Activated CD4-positive, alpha-beta T cell treated with anti-CD3 and anti-CD28 coated beads, Interleukin-2, amount 10 ng/mL, durations not matched to agents 7 days and 5 days (primary cell): ENCODE measurements at places on chromosomes 12 and 14. TPM values are rescaled to one million over a fixed set of nuclear protein-coding genes. Genes with fewer than 3 reads are reported as not detected.

- no peak for DNase-seq
These were observed 64.1 kb upstream of the HIF1A start for GRCh38 chr14:61631045-61631687.

- DNase-seq = peak; percentile 59
These were observed 58.8 kb downstream of the PPP2R5C start for GRCh38 chr14:101820283-101820798.

DNA sequence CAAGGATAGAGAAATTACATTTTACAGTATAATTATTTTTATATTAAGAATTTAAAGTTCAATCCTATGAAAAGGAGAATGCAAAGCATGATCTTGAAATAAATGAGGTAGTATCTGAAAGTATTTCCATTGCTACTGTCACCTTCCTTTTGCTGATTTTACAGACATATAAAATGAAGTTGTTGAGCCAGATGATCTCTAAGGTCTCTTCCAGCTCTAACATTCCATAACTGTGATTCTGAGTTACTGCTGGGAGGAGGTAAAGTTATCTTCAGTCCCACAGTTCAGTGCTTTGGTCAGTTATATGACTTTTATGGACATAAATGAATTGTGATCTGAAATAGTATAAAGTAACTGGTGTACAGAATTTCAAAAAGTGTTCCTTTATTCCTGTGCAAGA, 52.8 kb downstream of the SLC38A6 start:
- no peak for DNase-seq

GRCh38 chr12:117662220-117662619, 300.8 kb upstream of the NOS1 start:
- DNase-seq = no peak

The ASCL1 gene
- not detected for total RNA-seq

DNA sequence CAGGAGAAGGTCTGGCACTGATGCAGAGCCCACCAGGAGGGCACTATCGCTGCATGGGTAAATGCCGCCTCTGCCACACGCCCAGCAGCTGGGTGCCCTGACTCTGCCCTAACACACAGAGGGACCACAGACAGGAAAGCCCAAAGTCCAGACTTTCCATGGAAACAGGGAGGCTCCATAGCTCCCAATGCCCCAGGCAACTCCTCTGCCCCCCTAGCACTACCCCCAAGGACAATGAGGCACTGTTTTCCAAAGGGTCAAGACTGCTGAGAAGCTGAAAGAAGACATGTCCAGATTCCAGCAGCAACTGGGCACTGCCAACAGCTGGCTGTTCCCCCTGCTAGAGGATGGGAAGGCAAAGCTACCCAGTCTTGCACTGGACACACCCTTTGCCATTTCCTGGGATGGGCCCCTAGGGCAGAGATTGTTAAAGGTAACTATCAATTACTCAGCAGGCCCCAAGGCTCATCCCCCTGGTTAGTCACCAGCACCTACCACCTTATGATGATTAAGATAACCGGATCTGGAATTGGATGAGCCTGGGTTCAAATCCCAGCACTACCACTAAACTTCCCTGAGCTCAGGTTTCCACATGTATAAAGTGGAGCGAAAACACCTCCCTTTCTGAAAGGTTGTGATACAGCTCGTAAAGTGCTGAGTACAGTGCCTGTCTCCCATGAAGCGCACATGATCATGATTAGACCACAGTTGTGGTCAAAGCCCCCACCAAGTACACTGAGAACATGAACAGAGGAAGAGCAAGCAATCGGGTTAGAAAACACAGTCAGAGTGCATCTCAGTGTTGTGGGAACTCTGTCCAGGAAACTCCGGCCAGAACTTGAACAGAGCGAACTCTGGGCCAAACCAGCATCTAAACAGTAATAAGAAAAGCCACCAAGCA, 3.3 kb downstream of the PXN start:
- DNase-seq = peak; percentile 39

The KLRF1 gene
- 0.20 TPM for total RNA-seq

DNA sequence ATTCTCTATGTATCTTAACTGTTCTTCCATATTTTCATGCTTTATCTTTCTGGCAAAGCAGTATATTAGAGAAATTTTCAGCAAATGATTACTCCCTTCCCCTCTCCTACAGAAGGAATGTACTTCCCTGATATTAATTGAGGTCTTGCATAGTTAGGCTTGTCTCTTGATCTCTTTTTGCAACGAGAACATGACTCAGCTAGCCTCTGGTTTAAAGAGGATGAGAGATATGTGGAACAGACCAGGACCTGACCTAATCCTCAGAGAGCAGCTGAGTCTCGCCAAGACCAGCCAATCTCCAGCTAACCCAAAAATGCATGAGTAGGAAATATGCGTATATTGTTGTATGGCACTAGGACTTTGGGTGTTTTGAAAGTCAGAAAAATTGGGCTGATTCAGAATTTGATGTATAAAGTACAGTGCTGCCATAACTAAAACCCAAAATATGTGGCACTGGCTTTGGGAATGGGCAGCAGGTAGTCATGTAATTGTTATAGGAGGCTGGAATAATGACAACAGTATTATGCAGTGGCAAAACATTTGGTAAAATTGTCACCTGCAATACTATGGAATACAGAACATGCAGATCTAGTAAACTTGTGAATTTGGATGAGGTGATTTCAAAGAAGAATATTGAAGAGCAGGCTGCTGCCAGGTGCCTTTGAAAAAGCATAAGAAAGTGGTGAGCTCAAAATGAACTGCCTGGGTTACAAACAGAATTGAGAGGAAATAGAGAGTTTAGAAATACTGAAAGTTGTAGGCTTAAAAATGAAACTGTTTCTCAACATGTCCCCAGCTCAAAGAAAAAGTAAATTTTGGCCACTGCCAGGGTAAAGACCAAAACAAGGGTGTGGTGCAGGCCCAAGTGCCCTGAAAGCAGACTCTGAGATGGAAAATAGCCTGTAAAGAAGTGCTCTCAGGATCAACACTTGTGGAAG, 9.3 kb upstream of the USP15 start:
- DNase-seq = peak; percentile 37

DNA sequence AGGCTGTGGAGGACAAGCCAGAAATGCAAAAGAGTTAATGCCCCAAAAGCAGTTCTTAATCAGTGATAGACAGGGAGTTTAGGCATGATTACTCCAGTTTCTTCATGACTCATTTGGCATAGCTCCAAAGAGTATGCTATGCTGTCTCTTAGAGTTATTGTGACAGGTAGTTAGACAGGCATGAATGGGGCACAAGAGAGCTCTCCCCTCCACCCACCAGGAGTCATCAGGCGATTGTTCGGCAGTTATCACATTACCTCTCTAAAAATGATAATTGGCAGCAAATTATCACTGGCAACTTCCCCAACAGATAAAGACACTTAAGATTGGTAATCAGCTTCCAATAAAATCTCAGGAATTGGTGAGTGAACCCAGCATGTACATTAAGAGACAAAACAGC, 320.1 kb downstream of the DAD1 start:
- no peak for DNase-seq

The MANSC4 gene
- not detected for total RNA-seq

GRCh38 chr12:81174664-81175063, 96.8 kb downstream of the ACSS3 start:
- DNase-seq = no peak

- DNase-seq = no peak
These were observed 30.5 kb upstream of the AP4S1 start for GRCh38 chr14:30994681-30995620.

- DNase-seq = no peak
These were observed 1252.6 kb downstream of the TMEM121 start for GRCh38 chr14:106778986-106779385.

DNA sequence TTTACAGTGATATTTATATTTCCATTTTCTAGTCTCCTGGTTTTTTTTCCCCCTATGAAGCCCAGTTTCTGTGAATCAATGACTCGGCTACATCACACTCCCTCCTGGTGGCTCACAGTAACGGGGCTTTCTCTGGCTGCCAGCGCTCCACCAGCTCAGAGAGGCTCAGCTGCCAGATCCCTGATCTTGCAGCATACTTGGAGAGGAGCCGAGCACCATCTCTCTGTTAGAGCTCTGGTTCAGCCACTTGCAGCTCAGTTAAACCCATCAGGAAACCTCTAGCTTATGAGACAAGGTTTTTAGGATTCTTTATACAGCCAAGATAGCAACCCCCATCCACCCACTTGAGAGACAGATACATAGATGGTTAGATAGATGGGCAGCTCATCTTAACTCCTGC, 74.6 kb downstream of the CIT start:
- no peak for DNase-seq

The CIROP gene
- not detected for total RNA-seq

DNA sequence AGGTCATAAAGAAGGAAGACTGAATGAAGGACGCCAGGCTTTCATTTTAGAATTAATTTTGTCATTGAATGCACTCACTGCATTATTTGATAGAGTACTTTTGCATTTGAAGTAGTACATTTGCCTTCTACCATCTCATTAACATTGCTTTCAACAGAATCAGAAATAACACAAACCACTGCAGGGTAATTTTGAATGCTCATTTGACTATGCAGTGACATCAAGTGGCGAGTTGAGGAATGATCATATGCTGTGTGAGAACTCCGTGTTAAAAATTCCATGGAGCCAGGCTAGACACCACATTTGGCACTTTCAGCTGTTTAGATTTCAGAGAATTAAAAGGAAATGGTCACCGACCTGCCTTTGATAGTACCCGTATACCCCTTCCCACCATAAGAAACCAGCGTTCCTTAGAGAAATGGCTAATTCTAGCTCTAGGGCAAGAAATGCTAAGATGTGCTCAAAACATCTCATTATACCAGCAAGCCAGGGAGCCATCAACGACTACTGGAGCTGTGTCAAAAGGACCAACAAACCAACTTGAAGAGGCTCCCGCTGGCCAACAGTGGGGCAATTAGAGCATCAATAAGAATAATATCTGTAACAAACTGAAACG, 16.5 kb downstream of the HEBP1 start:
- DNase-seq = peak; percentile 27

GRCh38 chr12:46686267-46686942, 139.4 kb downstream of the SLC38A4 start:
- DNase-seq = no peak

The CBLN3 gene
- total RNA-seq = 5.2 TPM

DNA sequence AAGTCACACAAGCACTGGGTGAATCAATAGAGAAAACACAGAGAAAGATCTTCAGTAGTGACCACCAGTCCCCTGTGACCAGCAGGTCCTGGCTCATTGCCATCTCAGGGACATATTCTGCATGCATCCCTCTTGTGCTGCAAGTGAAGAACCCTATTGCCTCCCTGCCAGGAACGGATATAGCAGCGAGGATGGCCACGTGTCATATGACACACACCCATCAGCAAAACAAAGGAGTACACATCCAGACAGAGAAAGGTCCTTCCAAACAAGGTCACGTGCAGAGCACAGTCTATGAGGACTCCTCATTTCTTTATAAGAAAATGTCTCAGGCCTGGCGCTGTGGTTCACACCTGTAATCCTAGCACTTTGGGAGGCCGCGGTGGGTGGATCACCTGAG, 638.4 kb downstream of the FLRT2 start:
- DNase-seq = no peak

DNA sequence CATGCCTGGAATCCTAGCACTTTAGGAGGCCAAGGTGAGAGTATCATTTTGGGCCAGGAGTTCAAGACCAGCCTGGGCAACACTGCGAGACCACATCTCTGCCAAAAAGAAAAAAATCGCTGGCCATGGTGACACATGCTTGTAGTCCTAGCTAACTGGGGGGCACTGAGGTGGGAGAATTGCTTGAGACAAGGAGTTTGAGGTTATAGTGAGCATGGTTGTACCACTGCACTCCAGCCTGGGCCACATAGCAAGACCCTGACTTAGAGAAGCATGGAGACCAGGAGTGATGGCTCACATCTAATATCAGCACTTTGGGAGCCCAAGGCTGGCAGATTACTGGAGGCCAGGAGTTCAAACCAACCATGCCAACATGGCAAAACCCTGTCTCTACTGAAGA, 9.2 kb downstream of the PTGES3 start:
- no peak for DNase-seq

The PPP1R1A gene
- total RNA-seq = not detected

The SLC24A4 gene
- not detected for total RNA-seq
